ENCODE measurements at places on chromosomes 11 and 22.

- no peak for DNase-seq
Measured at GRCh38 chr11:112929432-112929831, 31.8 kb upstream of the NCAM1 start.

DNA sequence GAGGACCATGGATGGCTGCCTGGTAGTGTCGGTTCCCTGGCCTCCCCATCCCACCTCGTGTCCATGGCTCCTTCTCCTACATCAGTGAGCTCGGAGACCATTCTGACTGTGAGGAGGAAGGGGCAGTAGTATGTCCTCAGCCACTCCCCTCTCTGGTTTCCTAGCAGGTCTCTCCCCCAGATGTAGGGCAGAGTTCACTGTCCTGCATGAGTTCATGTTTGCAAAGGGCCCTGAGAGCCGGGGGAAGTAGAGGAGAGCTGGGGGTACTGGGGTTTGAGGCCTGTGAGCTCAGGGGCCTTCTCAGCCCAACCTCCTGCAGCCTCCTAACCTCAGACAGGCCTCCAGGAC lies 18.4 kb upstream of the ST3GAL4 start:
- no peak for DNase-seq

GRCh38 chr11:123580557-123581275 lies 73.7 kb downstream of the SCN3B start:
- peak; percentile 73 for DNase-seq

- DNase-seq, result no peak
Measured at GRCh38 chr11:20161230-20161918, 1.1 kb upstream of the DBX1 start.

- no peak for DNase-seq
Measured at GRCh38 chr11:7890417-7891172, 40.5 kb downstream of the OR10A6 start.

All from D341Med (cell line).